ENCODE measurements at places on chromosomes 16 and 17.
A peak's percentile ranks its signal among the peaks of the same experiment; 100 is the strongest.

DNA sequence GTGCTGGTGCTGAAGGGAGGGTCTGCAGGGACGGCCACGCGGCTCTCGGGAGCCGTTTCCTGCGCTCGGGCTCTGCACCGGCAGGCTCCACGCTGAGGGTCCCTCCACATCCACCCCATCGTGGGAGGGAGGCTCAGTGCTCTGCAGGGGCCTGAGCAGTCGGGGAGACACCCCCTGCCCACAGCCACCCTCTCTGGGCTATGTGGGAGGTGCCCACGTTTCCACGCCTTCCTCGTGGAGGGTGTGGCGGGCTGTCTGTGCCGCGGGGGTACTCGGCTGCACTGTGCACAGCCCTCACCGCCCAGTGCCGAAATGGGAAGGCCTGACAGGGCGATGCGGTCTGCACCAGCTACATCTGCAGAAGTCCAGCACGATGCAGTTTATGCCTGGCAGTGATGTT, 25.5 kb upstream of the ZNF750 start:
- peak; percentile 65 for DNase-seq

DNA sequence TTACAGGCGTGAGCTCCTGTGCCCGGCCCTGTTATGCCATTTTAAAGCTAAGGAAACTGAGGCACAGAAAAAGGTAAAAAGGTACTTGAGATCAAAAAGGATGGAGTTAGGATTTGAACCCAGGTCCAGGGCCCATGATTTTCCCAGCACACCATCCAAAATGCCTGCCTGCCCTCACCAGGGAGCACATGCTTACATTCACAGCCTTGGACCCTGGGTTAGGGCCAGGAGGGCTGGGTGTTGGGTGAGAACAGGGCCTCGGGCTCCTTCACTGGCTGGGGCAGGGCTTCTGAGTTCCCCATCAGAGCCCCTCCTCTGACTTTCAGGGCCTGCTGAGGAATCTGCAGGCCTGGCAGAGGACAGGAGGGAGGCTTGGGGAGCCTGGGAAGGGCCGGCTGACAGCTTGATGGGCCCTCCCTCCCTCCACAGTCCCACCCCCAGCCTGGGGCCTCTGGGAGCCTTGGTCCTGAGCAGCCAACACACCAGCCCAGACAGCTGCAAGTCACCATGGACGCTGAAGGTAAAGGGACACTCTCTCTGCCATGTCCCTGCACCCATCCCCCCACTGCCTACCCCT, at the start of gene QPRT:
TSS of gene QPRT (plus strand) at position 490 of the 577 bp plus-strand sequence. CDS start at position 508, 18 bp downstream.
- DNase-seq: no peak

- no peak for DNase-seq
These were observed 731.0 kb downstream of the MAF start for GRCh38 chr16:78869492-78869891.

DNA sequence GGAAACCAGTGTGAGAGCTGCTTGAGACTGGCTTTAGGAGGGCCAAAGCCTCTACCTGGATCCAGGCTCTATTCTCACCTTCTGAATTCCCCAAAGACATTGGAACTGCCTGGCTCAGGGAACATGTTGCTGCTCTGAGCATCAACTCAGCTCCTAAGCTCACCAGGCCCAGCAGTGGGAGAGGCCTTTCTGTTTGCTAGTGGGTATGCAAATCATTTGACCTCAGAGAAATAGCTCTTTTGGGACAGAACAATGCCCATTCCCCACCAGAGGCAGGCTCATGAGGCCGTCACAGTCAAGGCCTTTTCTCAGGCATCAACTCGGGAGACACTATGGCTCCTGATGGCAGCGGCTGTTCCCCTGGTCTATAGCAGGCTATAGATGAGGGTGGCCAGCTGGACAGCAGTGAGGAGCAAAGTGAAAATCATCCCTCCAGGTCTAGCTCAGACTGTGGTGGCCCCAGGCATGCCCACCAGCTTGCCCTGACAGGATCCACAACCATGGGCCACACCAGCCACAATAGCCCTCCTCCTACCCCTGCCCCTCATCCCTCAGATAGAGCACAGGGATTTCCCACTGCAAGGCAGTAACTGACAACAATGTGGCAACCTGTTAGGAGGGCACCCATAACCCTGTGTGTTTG, 30.4 kb upstream of the GFOD2 start:
- no peak for DNase-seq

GRCh38 chr17:44775838-44776621, 17.2 kb downstream of the ADAM11 start:
- DNase-seq: no peak

- DNase-seq: no peak
These were observed 11.6 kb upstream of the SEPHS2 start for GRCh38 chr16:30457256-30457655.

DNA sequence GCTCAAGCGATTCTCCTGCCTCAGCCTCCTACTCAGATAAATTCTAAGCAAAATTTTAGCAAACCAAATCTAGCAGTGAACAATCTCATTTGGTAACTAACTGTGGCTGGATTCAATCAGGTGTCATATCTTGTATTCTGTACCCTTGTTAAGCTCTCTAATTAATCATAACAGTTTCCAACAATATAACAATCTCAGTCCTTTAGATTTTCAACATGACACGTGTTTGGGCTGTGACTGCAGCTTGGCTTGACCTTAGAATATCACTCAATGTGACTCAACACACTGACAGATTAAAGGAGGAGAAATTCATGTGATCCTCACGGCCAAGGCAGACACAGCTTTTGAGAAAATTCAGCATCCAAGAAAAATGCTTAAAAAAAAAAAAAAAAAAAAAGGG, 133.6 kb downstream of the BANP start:
- DNase-seq: no peak

GRCh38 chr17:5718726-5719125, 134.4 kb upstream of the NLRP1 start:
- no peak for DNase-seq

DNA sequence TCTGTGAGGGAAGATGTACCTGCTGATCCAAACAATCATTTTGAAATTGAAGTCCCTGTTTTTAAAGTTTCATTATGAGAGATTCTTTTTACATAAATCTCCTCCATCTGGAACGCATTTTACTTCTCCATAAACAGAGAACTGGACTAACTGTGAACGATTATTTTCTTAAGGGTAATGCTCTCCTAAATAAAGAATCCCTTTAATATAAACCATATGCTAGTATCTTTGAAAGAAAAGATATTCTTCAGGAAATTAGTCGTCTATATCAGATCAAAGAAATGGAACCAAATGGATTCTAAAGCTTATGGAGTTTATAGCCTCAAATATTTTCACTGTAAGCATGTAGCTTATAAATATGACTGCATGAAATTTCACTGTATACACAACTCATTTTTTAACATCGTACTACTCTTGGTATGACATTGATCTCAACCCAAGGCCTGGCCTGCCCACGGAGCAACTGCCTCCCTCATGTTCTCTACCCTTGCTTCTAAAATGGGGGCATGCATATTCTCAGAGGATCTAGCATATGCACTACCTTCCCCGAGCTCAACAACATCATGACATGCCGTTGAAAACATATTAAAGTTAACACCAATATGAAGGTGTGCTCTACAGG, 66.4 kb downstream of the MYH10 start:
- DNase-seq: no peak

GRCh38 chr17:1323336-1323735, 43.9 kb downstream of the TRARG1 start:
- peak; percentile 20 for DNase-seq

DNA sequence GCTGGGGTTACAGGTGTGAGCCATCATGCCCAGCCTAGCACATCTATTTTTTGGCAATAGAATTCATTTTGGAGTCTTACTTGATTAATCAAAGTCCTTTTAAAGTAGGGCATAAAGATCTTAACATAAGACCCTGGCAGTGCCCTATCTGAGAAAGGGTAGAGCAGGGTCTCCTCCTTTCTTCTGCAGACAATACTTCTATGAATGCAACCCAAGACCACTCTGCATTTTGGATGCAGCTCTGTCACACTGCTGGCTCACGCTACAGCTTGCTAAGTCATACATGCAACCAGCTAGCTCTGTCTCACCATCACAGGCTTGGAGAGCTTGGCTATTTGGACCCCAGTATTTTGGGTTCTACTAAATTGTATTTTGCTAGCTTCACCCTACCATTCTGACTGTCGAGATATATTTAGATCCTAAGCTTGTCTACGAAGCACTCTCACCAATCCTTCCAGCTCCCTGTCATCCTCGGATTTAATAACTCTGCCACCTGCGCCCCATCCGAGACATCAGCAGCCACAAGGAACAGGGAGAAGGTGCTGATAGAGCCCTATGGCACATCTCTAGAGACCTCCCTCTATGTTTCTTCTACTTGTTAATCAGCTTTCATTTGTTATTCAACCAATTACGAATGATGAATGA, 45.1 kb downstream of the RBFOX3 start:
- no peak for DNase-seq

DNA sequence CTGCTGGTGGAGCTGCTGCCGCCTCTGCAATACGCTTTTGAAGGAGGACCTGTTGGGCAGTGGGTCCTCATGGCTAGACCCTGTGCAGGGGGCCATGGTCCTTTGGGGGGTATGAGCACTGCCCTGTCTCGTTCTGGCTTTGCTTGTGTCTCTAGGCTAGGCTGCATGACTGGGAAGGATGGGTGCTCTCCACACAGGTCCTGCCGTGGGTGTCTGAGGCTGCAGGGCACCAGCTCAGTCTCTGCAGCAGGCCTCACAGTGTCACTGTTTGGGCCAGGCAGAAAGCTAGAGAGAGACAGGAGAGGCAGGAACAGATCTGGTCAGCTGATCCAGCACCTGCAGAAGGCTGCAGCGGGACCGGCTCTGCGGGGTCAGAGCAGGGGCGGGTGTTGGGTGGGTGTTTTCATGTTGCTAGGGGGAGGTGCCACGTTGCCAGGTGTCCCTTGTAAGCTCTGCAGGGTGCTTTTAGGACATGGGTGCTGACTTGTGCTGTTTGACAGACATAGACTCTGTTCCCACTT, 111.4 kb downstream of the SNX29 start:
- DNase-seq: peak; percentile 32

DNA sequence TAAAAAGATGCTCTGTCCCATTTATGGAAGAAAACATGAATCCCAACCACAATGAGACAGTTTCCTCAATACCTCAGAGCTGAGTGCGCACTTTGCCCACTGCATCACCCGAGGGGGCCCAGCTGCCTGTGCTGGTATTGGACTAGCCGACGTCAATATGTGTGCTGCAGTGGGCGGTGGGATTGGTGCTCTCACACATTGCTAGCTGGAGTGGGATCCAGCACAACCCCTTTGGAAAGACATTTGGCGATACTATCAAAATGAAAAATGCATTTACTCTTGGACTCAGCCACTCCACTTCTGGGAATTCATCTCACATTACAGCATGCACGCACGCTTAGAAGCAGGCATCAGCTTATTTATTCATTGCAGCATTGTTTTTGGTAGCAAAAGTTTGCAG, 289.2 kb upstream of the FOXF1 start:
- no peak for DNase-seq

DNA sequence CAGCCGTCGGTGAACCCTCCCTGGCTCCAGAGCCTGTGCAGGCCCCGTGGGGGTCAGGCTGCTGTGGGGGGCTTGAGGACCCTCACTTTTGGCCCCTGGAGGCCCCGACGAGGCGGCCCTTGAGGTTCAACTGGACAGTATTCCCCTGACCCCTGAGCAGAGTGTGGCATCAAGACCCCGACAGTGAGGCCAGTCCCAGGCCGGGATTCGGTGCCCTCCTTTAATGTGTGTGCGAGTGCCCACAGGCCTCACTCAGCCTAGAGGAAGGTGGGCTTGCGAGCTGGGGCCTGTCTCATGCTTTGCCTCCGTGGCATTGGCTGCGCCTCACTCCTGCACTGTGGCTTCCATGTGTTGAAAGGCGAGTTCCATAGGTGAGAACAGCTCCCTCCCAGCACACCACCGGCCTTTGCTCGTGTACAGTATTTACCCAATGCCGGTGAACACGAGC, 94.5 kb downstream of the METRNL start:
- DNase-seq: no peak

GRCh38 chr16:17404941-17405689, 65.6 kb downstream of the XYLT1 start:
- no peak for DNase-seq

DNA sequence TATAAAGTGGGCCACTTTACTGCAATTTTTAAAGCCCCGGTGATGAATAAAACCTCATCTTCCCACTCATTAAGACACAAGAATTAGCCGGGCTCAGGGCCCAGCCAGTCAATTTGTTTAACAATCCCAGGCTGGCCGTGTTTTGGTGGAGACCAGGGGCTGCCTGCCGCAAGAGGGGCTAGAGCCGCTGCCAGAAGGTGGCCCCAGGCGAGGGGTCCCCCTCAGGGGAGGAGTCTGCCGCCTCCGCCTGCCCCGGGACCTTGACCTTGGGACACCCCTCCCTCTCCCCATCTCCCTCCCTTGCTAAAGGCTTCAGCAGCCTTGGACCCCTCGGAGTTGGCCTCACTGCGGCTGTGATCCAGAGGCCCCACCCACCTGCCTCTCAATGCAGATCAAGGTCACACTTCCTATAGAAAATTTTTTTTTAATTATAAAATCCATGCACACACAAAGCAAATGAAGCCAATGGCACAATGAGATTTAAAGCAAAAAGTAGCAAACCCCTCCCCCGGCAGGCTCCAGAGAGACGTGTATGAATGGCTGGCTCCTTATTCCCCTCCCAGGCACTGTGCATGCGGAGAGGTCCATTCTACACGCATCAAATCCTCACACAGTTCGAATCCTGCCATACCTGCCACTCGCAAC, 23.0 kb upstream of the SLC38A10 start:
- no peak for DNase-seq

DNA sequence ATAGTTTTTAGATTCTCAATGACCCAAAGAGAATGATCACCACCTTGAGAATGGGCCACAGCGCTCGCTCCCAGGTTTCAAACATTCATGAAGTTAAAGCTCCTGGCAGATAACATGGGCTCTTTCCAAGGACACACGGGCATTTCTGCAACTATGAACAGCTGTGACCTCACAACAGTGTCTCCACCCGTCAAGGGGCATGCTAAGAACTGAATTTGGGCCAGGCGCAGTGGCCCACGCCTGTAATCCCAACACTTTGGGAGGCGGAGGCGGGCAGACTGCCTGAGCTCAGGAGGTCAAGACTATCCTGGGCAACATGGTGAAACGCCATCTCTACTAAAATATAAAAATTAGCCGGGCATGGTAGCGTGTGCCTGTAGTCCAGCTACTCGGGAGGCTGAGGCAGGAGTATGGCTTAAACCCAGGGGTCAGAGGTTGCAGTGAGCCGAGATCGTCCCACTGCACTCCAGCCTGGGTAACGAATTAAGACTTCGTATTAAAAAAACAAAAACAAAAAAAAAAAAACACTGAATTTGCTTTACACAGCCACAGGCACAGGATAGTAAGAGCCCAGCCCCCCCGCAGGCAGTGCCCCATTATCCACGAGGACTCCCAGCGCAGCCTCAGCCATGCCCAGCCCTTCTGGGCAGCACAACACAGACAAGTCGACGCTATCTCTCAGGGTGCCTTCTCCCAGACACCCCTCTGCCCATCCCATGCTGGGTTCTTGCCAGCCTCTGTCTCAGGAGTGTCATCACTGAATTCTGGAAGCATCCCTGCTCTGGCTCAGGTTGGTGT, 7.2 kb downstream of the USP7 start:
- no peak for DNase-seq
